ENCODE measurements at places on chromosomes 2 and 18.

DNA sequence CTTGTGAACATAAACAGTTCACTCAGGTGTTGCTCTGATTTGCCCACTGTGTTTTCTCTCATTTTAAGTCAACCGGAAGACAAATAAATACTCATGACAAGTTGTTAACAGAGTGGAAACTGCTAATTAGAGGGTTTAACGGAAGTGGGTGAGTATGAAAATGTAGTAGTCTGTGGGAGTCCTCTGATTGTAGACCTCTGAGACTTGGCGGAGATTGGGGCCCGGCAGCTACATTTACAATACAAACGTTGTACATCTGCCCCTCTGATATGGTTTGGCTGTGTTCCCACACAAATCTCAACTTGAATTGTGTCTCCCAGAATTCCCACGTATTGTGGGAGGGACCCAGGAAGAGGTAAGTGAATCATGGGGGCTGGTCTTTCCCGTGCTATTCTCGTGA lies 107.3 kb upstream of the FAM98A start:
- H3K27ac ChIP-seq, result no peak overlapping the region
- H3K36me3 ChIP-seq, result no peaks in the 10 kb centered on the region

GRCh38 chr18:28399781-28400362 lies 222.9 kb upstream of the CDH2 start:
- no peak overlapping the region for H3K27ac ChIP-seq
- no peaks in the 10 kb centered on the region for H3K4me1 ChIP-seq
- H3K4me3 ChIP-seq, result no peak overlapping the region
- H3K27me3 ChIP-seq, result no peaks in the 10 kb centered on the region
- H3K36me3 ChIP-seq, result no peaks in the 10 kb centered on the region

- H3K4me3 ChIP-seq, result no peak overlapping the region
- no peak overlapping the region for H3K27ac ChIP-seq
- no peaks in the 10 kb centered on the region for H3K27me3 ChIP-seq
- H3K4me1 ChIP-seq, result no peaks in the 10 kb centered on the region
Measured at GRCh38 chr2:46097714-46098480, 199.3 kb upstream of the EPAS1 start.

GRCh38 chr2:23412556-23413155 lies 27.7 kb downstream of the KLHL29 start:
- no peaks in the 10 kb centered on the region for H3K27me3 ChIP-seq
- DNase-seq, result no peak
- H3K4me1 ChIP-seq, result no peaks in the 10 kb centered on the region
- H3K36me3 ChIP-seq, result no peaks in the 10 kb centered on the region

- H3K27ac ChIP-seq, result no peak overlapping the region
- H3K36me3 ChIP-seq, result no peaks in the 10 kb centered on the region
- no peaks in the 10 kb centered on the region for H3K4me1 ChIP-seq
- no peak for DNase-seq
Measured at GRCh38 chr18:57649556-57650500, 28.2 kb upstream of the NARS1 start.

DNA sequence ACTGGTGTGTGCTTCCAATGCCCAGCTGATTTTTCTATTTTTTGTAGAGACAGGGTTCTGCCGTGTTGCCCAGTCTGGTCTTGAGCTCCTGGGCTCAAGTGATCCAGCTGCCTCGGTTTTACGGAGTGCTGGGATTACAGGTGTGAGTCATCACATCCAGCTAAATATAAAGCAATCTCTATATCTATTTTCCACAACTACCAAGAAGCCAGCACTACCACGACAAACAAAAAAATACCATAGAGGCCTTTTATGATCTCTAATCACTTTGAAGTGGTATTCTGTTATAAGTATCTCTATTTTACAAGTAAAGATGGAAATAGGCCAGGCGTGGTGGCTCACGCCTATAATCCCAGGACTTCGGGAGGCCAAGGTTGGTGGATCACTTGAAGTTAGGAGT lies 34.7 kb downstream of the C2orf74 start:
- no peak overlapping the region for H3K4me3 ChIP-seq
- H3K4me1 ChIP-seq, result no peaks in the 10 kb centered on the region
- H3K27me3 ChIP-seq, result no peaks in the 10 kb centered on the region
- no peak overlapping the region for H3K27ac ChIP-seq

GRCh38 chr2:231170055-231170454 lies 28.4 kb upstream of the ARMC9 start:
- no peaks in the 10 kb centered on the region for H3K27me3 ChIP-seq
- no peak for DNase-seq
- H3K4me3 ChIP-seq, result no peak overlapping the region
- no peak overlapping the region for H3K27ac ChIP-seq

GRCh38 chr18:24660956-24661355 lies 200.5 kb downstream of the HRH4 start:
- peak; percentile 41 for DNase-seq
- H3K27ac ChIP-seq, result no peak overlapping the region
- no peaks in the 10 kb centered on the region for H3K36me3 ChIP-seq
- H3K27me3 ChIP-seq, result peaks cover 23% of the 10 kb centered on the region

GRCh38 chr2:13481201-13481600 lies 764.5 kb downstream of the TRIB2 start:
- H3K27me3 ChIP-seq, result no peaks in the 10 kb centered on the region
- H3K27ac ChIP-seq, result no peak overlapping the region
- H3K36me3 ChIP-seq, result no peaks in the 10 kb centered on the region
- DNase-seq, result no peak
- no peak overlapping the region for H3K4me3 ChIP-seq

DNA sequence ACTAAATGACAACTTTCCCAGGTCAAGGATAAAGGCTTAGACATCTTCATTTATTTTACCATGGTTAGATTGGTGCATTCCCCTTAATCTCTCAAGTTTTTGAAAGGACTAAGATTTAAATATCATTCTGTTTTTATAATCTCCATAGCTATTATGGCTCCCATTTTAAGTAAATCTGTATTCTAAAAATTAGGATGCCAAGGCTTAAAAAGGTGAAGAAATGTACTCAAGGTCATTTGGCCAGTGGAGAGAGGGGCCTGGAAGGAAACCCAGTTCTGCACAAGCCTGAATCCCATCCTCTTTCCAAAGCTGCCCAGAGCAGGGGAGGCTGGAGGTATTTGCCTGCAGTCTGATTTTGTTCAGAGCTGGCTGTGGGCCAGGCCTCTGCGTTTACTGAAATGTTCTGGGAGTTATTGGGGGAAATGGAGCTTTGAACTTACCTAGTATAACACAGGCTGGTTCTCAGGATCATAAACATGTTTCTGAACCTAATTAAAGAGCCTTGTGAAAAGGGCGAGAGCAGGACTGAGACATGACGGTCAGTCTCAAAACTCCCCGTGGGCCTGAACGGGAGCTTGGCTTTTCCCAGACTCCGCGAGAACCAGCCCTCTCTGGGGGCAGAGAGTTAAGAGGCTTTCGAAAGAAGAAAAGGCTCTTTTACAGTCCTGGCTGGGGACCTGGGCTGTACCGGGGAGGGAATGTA lies 85.6 kb downstream of the DDX1 start:
- no peak overlapping the region for H3K27ac ChIP-seq
- no peaks in the 10 kb centered on the region for H3K36me3 ChIP-seq
- H3K4me3 ChIP-seq, result no peak overlapping the region
- H3K27me3 ChIP-seq, result no peaks in the 10 kb centered on the region

- no peak overlapping the region for H3K27ac ChIP-seq
- no peak for DNase-seq
- no peaks in the 10 kb centered on the region for H3K36me3 ChIP-seq
Measured at GRCh38 chr2:40041422-40042382, 262.6 kb upstream of the THUMPD2 start.

GRCh38 chr2:47086054-47086471 lies 69.0 kb downstream of the STPG4 start:
- no peaks in the 10 kb centered on the region for H3K27me3 ChIP-seq
- H3K27ac ChIP-seq, result no peak overlapping the region
- H3K4me1 ChIP-seq, result no peaks in the 10 kb centered on the region
- no peaks in the 10 kb centered on the region for H3K36me3 ChIP-seq

Data from MM.1S (cell line).